ENCODE measurements at places on chromosomes 1 and 21. TPM values are rescaled to one million over a fixed set of nuclear protein-coding genes. Genes with fewer than 3 reads are reported as not detected.

The SPRR2F gene
- total RNA-seq = not detected

The TMEM222 gene
- total RNA-seq = 14.4 TPM

The CIART gene
- total RNA-seq = 1.7 TPM

The OR14K1 gene
- not detected for total RNA-seq

The SHISA4 gene
- total RNA-seq = 9.6 TPM

The UBL4B gene
- not detected for total RNA-seq

The LEPROT gene
- total RNA-seq = 101 TPM

The UAP1 gene
- 48.1 TPM for total RNA-seq
